Mesothelial cell of epicardium (in vitro differentiated cells): ENCODE measurements at places on chromosomes 5 and 9. TPM values are rescaled to one million over a fixed set of nuclear protein-coding genes. Genes with fewer than 3 reads are reported as not detected.

The SLC12A2 gene
- 24.0 to 27.0 TPM (median 24.6 TPM) in 3 replicates for total RNA-seq

The ROPN1L gene
- total RNA-seq = 0.23 to 0.45 TPM in 2 of 3 replicates, not detected in the other

GRCh38 chr5:33362915-33363314 is 77.8 kb upstream of the TARS1 start:
- DNase-seq = no peak

The PITX1 gene
- total RNA-seq = 80.2 to 89.6 TPM (median 88.0 TPM) in 3 replicates

The GAPVD1 gene
- 55.1 to 62.7 TPM (median 58.7 TPM) in 3 replicates for total RNA-seq

- no peak for DNase-seq
These were observed 99.1 kb downstream of the ADAMTS6 start for GRCh38 chr5:65382582-65382981.

The BRD3 gene
- total RNA-seq = 83.7 to 90.0 TPM (median 87.5 TPM) in 3 replicates

- no peak for DNase-seq
These were observed 304.2 kb upstream of the PTPRD start for GRCh38 chr9:10917001-10917400.

The C1QTNF3 gene
- total RNA-seq = 8.5 to 9.8 TPM (median 9.5 TPM) in 3 replicates

GRCh38 chr9:37172557-37172956 is 52.2 kb downstream of the ZCCHC7 start:
- DNase-seq = no peak

GRCh38 chr5:96904054-96904931 is 28.0 kb downstream of the ERAP2 start:
- DNase-seq = no peak

The IL9 gene
- total RNA-seq = not detected in 3 replicates

- no peak for DNase-seq
These were observed 41.0 kb downstream of the PSD2 start for GRCh38 chr5:139836469-139837208.

DNA sequence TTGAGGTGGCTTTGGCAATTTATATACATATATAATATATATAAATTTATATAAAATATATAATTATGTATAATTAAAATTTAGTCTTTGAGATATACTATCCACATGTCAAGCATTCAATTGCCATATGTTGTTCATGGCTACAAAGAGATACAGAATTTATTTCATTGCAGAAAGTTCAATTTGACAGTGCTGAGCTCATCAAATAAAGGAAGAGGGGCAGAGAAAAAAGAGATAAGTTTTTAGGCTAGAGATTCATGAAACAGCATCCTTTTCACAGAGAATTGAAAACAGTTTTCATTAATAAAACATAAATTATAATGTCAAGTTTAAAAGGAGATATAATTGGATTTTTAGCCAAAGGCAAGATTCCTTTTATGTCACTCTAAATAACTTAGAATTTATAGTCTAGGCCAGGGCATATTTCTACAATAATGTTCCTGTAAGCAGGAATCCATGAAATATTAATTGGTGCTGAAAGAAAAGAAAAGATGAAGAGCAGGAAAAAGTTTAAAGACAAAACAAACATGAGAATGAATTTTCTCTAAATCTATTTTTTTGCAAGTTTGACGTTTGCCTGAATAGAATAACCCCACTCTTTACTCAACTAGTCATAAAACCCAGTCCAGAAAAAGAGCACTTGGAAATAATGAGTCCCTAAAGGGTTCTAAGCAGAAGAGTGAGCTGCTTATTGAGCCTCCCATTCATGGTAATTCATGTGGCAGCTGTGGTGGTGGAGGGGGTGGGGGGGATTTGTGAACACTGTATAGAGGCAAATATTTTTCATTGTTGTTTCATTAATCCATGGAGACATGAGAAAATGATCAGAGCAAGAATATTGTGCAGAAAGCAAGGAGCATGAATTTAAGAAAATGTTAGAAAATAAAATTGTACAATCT is 1279.5 kb downstream of the CDH12 start:
- DNase-seq = no peak

- no peak for DNase-seq
These were observed 1079.3 kb upstream of the CDH9 start for GRCh38 chr5:28117691-28118090.

DNA sequence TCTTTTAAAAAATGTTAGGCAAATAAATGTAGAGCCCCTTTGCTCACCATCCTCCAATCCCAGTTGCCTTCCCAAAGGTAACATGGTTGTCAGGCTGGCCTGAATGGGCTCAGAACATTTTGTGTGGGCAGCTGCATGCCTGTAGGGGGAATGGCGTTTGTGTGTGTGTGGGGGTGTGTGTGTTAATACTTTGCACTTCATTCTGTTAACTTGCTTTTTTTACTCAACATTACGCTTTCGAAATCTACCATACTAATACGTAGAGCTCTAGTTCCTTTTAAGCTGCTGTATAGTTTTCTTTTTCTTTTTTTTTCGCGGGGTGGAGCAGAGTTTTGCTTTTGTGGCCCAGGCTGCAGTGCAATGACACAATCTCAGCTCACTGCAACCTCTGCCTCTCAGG is 14.0 kb downstream of the MYOZ3 start:
- DNase-seq = no peak

The NAA35 gene
- total RNA-seq = 35.0 to 38.4 TPM (median 36.5 TPM) in 3 replicates

DNA sequence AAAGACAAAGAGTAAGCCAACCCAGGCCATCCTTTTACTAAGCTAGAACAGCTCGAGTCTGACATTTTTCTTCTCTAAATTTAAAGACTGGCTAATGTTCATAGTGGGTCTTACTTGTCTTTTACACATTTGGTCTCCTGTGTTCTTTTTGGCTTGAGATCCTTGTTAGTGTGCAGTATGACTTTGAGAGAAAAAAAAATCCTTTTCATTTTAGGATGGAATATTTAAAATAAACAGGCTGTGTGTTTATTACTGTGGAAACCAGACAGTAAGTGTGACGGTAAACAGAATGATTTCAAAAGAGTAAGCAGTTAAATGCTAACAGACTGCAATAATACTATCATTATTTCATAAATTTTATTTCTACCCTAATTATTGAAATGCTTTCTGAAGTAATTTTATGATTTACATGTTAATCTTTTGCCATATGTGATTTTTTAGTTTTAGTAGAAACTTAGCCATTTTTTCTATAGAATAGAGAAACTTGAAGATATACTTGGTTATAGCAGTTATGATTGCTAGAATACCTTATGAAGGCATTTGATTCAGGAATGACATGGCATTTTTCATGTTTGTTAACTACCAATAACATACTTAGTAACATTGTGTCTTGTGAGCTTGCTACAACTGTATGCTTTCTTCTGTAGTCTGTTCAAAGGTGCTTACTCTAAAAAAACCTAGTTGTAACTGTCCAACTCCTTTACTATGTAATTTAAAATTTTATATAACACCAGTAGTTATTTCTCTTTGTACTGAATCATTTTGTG is 92.4 kb downstream of the XRCC4 start:
- DNase-seq = no peak

The CARTPT gene
- total RNA-seq = not detected in 3 replicates

The NKD2 gene
- total RNA-seq = 52.8 to 65.1 TPM (median 63.4 TPM) in 3 replicates

DNA sequence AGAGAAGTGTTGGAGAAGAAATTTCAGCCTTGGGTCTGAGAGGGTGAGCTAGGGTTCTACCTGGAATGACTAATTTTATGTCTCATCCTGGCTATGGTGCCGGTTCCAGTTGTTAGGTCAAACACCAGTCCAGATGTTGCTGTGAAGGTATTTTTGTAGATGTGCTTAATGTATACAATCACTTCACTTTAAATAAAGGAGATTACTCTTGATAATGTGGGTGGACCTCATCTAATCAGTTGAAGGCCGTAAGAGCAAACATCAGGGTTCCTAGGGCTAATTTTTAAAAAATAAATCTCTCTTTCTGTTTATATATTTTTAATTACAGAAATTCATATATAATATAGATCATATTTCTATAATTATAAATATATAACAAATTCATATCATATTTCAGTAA is 90.5 kb upstream of the GDNF start:
- DNase-seq = no peak

DNA sequence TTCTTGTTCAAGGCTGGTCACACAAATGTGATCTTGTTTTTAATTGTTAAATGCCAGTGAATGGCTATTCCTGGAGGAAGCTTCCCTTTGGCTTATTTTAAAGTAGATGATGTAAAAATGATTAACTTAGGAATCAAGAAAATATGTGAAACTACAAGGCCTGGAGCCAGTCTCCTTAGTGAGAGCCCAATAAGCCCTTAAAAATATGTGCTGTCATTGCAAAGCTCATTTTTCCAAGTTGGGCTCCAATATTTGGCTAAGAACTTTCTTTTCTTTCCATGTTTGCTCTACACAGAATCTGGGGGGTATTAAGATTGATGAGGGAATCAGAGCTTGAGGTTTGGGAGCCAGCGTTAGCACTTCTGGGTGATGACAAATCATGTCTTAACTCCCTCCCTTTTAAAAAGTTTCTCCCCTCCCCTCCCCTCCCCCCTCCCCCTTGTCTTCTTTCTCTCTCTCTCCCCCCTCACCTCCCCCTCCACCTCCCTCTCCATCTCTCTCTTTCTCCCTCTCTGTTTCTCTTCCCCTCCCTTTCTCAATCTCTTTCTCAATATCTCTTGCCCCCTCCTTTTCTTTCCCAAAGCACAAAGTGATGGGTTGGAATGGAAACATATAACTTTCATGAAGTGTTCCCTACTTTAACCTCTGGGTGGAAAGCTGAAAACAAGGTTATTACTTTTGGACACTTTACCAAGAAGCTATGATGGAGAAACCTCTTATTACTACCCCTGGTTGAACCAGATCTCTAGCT is 86.0 kb downstream of the FBXL7 start:
- no peak for DNase-seq

- DNase-seq = no peak
These were observed 499.0 kb upstream of the SGCD start for GRCh38 chr5:155827949-155828348.

The GPR151 gene
- total RNA-seq = not detected in 3 replicates

GRCh38 chr5:111277061-111277460 is 52.9 kb downstream of the CAMK4 start:
- no peak for DNase-seq

GRCh38 chr9:83651558-83651957 is 28.6 kb downstream of the IDNK start:
- no peak for DNase-seq

DNA sequence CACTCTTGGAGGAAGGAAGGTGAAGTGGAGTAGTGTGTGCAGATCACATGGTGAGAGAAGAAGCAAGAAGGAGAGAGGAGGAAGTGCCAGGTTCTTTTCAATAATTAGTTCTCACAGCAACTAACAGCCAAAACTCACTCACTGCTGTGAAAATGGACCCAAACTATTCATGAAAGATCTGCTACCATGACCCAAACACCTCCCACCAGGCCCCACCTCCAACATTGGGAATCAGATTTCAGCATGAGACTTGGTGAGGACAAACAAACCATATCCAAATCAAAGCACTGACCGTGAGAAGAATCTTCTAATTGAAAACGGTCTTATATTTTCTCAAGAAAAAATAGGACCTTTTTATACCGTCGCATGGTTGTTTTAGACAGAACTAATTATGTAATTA is 468.7 kb upstream of the TYRP1 start:
- DNase-seq = no peak

DNA sequence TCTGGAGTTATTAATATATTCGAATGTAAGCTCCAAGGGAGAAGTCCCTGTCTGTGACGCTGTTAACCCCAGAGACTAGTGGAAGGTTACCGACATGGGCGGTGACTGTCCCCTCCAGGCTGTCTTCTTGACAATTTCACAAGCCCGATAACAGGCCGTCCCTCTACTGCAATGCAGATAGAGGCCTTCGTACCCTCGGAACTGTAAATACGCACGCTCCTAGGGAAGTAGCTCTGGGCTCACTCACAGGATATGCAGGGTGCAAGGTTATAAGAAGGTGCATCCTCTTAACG is 680 bp upstream of the RFK start:
- no peak for DNase-seq

DNA sequence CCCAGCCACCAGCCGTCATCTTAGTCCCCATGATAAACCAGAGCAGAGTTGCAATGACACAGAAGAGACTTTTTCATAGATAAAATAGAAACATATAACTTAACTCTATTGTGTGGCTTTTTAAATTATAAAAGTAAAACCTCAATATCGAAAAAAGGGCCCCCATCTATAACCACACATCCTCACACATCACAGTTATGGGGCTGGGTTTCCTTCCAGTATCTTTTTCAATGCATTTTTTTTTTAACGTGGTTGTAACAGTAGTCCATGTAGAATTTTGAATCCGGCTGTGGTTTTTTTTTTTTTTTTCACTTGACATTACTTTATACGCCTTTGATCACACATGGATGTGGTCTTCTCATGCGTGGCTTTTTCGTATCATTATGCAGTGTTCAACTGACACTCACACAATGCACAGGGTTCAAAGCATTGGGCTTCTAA is 77.4 kb downstream of the CFAP77 start:
- DNase-seq = no peak

DNA sequence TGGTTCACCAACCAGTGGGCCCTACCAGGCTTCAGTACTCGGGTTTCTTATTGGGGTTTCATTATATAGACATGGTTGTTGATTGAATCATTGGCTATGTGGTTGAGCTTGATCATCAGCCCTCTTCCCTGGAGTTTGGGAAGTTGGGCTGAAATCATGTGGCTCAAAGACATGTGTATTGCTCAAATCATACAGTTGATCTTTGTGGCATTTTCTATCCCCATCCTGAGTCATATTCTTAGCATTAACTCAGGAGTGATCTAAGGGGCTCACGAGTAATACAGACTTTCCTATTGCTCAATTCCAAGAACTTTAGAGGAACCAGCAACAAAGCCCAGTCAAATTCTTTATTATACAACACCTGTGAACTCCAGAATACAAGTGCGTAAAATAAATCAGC is 66.2 kb downstream of the SMC5 start:
- DNase-seq = no peak

DNA sequence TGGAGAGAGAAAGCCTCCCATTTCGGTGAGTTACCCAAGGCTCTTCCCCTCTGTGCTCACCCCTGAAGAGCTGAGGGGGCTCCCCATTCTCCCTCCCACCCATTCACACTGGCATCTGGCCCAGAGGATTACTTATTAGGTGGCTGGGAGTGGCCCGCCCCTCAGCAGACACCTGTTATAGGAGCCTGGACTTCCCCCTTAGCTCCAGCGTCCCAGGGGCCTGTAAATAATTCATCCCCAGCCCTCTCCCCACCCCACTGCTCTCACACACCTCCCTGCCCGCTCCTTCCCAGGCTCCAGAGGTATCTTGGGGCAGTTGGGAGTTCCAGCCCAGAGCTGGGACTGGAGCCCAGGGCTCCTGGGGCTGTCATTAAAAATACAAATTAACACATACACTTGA is 11.6 kb upstream of the SLC6A7 start:
- no peak for DNase-seq

DNA sequence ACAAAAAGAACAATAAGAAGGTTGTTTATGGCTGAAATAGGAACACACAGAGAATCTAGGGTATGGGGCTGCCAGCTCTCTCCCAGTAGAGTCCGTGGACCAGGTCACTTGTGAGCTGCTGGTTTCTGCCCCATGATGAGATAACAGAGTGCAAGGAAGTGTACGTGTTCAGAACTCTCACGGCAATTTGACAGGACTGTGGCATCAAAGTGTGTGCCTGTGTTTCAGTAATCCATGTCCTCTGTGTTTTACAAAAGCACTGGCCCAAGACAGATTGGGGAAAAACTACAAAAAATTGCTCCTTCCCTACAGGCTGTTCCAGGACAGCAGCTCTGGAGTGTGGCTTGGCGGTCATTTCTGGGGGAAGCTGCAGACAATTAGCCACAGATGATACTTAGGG is 184.6 kb downstream of the AUH start:
- no peak for DNase-seq
